Upper lobe of left lung (tissue), 6 donors: ENCODE measurements at places on chromosomes 1 and 21.

DNA sequence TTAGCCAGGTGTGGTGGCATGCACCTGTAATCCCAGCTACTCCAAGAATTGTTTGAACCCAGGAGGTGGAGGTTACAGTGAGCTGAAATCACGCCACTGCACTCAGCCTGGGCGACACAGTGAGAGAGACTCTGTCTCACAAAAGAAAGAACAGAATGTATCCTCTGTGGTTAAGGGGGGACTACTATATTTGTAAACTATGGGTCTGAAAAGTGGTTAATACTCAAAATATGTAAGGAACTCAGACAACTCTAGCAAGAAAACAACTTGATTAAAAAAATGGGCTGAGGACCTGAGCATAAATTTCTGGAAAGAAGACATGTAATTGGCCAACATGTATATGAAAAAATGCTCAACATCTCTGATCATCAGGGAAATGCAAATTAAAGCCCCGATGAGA is 11.2 kb downstream of the FNBP1L start:
- H3K27me3 ChIP-seq, result no peaks in the 10 kb centered on the region
- no peaks in the 10 kb centered on the region for H3K4me1 ChIP-seq
- H3K36me3 ChIP-seq, result no peaks in the 10 kb centered on the region
- H3K4me3 ChIP-seq, result no peak overlapping the region
- no peak overlapping the region for H3K27ac ChIP-seq

GRCh38 chr1:205923651-205924459 is 19.4 kb downstream of the SLC26A9 start:
- no peaks in the 10 kb centered on the region for H3K36me3 ChIP-seq
- H3K4me1 ChIP-seq, result peaks cover 21% of the 10 kb centered on the region
- no peak overlapping the region for H3K27ac ChIP-seq
- peak; percentile 30 for DNase-seq
- no peaks in the 10 kb centered on the region for H3K27me3 ChIP-seq
- no peak overlapping the region for H3K4me3 ChIP-seq

DNA sequence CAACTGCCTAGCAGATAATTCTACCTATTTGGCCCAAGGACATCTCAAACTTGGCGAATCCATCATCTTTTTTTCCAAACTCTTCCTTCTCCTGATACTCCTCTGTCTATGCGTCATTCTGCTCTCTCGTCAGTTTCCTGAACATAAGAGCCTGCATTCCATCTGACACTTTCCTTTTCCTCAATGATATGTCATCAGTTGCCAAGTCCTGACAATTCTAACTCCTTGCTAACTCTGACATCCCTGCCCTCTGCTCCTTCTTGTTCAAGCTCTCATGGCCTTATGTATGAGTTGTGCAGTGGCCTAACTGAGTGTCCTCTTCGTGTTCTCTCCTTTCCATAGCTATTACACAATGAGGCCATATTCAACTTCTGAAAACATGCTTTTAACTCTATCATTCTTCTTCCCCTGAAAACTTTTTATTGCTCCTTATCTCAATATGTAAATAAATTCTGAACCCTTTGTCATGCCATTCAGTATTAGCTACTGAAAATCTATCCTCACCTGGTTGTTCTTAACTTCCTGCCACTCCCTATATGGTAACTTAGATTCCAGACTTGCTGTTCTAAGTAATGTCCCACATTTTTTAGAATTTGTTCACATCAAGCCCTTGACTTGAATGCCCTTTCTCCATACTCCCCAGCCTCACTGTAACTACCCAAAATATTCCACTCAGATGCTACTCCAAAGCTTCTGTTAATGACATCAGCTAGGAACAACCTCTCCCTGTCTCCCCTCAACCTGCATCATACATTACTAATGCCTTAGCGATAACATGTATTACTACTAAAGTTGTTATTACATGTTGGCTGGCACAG is 11.5 kb downstream of the PALMD start:
- H3K36me3 ChIP-seq, result no peaks in the 10 kb centered on the region
- H3K4me3 ChIP-seq, result no peak overlapping the region
- no peaks in the 10 kb centered on the region for H3K27me3 ChIP-seq

- no peak for DNase-seq
Observed at GRCh38 chr1:192061556-192061955, 96.7 kb upstream of the RGS18 start.
